ENCODE measurements at places on chromosomes 4 and X.

GRCh38 chr4:3070709-3071500, 3.4 kb downstream of the HTT-AS start:
- DNase-seq, result no peak

- no peak for DNase-seq
These were observed 331.1 kb downstream of the GPAT3 start for GRCh38 chr4:83866834-83867621.

GRCh38 chrX:125492439-125492838, 172.8 kb downstream of the TEX13C start:
- no peak for DNase-seq

DNA sequence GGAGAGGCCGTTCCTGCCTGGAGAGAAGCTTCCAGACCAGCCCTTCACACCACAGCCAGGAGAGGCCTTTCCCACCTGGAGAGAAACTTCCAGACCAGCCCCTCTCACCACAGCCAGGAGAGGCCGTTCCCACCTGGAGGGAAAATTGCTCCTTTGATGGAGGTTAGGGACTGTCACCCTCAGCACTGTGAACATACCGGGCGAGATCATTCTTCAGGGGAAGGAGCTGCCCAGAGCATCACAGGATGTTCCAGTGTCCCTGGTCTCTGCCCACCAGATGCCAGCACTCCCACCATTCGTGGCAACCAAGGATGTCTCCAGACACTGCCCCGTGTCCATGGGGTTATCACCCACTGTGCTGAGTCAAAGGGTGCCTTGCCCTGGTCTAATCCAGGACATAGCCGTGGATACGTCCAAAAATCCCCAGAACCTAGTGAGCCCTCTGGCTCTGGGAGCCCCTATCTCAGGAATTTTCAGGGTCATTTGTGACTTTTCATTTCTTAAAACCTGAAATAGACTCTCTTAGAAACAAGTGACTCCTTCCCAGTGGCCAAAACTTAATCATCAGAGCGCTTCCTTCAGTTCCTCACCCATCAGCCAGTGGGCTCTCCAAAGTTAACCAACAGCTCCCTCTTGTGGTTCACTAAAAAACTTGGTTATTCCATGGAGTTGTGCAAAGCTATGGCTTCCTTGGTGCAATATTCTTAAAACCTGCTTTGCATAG, 80.2 kb downstream of the CRMP1 start:
- DNase-seq, result no peak
